Amniotic epithelial cell (primary cell): ENCODE measurements at places on chromosomes 7 and 10.

DNA sequence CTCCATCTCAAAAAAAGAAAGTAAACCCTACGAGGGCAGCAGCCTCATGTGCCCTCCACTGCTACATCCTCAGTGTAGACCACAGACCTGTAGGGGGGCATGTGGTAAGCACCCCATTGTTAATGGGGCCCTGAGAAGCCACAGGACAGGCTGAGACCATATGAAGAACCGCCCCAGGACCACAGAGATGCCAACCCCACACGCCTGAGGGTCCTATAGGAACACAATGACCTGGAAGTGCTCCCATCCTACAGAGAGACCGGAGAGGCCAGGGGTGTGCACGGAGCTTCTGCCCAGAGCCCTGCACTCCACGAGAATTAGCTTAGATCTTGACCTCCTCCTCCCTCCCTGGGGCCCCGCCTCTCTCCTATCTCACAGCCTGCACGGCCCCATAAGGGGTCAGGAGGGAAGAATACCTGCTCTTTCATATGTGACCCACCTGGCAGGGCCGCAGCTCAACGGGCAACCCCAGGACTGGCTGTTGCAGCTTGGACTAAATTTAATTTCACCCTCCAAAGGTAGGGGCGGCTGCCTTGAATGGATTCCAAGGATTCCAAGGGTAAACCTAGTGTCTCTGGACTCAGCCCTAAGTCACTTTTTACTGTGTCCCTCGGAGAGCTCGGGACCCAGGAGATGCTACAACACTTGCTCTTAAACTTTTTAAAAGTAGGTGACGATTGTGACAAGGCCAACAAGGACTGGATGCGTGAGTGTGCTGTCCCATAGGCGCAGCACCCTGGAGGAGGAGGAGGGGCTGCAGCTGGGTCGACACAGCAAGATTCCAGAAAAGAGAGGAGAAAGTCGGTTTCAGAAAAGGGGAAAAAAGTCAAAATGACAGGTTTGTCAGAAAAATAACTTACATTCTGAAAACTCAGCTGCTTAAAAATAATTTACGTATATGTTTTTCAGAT lies 24.2 kb downstream of the PRKAG2 start:
- no peak for DNase-seq

- DNase-seq: no peak
Observed at GRCh38 chr10:100570506-100570905, 34.8 kb downstream of the HIF1AN start.

GRCh38 chr10:130772676-130773075 lies 538.8 kb downstream of the TCERG1L start:
- DNase-seq: no peak

- DNase-seq: no peak
Observed at GRCh38 chr7:37352974-37353948, 95.4 kb downstream of the ELMO1 start.

- peak; percentile 54 for DNase-seq
Observed at GRCh38 chr10:30985512-30985911, 46.2 kb downstream of the ZNF438 start.

DNA sequence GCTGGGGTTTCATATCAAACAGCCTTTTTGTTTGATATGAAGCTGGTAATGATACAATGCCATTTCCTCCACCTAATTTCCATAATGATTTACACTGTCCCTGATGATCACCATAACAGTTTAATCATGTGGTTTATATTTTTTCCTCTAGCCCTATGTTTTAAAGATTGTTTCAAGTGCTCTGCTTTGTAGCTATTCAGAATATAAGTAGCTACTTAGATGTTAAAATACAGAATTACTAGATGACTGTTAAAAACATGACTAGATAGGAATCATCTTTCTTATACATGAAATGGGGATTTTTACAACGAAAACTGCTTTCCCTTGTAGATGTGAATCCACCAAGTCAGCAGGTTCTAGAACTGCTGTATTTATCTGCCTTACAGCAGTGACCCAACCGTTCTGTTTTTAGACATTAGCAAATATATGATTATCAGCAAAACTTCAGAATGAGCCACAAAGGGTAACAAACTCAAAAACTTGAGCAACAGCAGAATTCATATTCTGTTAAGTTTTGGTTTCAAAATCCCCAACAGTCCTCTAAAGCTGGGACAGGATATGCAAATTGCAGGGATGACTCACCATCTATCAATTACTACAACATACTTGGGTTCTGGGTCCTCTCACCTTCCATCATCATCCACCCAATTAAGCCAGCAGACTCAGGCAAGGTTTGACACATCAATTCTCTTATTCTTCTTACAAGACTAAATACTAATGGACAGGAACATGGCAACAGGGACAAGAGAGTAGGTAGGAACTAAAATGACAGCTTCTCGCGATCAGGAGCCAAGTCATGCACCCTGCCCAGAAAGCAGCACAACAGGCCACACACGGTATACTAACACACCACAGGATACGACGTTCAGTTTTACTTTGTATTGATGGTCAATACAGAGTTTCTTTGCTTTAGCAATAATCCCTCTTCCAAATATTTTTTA lies 83.9 kb downstream of the PIP4K2A start:
- peak; percentile 38 for DNase-seq

GRCh38 chr7:107315716-107316220 lies 147.0 kb downstream of the HBP1 start:
- no peak for DNase-seq

GRCh38 chr7:111835066-111835465 lies 272.8 kb upstream of the IMMP2L start:
- DNase-seq: peak; percentile 63

DNA sequence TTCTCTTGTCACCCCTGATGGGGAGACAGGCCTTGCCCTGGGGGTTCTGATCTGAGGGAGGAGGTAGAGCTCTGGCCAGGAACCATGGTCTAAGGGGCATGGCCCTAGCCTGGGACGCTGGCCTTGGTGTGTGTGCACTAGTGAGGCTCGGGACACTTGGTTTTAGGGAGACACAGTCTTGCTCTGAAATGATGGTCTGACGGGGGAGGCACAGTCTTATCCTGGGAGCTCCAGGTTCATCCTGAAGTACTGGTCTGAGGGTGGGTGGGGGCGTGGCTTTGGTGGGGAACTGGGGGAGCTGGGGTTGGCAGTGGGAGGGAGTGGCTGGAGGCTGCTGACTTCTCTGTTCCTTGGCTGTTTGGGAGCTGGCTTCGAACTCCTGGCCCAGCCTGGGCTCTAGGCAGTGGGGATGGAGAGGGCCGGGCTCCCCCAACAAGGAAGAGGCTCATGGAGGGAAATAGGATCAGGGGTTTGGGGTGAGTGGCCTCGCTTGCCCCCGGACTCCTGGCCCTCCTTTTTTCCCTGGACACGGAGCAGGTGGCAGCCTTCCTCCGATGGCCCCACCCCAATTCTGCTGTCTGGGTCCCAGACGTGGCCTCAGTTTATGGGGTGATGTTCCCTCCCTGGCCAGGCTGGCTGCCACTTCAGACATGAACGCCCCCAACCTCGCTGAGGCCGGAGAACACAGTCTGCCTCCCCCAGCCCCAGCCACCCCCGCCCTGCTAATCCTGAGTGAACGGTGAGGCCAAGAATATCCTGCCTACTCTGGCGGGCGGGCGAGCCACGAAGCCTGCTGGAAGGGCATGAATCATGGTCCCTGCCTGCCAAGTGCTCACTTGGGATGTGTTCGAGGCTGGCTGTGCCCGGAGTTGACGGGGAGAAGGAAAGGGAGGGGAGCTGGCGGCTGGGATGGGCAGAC lies 43.5 kb downstream of the TMEM270 start:
- DNase-seq: no peak

DNA sequence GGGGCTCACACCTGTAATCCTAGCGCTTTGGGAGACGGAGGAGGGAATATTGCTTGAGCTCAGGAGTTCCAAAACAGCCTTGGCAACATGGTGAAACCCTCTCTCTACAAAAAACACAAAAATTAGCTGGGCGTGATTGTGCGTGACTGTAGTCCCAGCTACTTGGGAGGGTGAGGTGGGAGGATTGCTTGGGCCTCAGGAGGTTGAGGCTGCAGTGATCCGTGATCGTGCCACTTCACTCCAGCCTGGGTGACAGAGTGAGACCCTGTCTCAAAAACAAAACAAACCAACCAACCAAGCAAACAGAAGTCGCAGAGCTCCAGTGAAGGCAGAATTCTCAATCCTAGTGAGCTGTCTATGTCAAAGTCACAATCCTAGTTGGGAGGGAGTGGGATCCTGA lies 14.3 kb upstream of the STN1 start:
- DNase-seq: no peak

DNA sequence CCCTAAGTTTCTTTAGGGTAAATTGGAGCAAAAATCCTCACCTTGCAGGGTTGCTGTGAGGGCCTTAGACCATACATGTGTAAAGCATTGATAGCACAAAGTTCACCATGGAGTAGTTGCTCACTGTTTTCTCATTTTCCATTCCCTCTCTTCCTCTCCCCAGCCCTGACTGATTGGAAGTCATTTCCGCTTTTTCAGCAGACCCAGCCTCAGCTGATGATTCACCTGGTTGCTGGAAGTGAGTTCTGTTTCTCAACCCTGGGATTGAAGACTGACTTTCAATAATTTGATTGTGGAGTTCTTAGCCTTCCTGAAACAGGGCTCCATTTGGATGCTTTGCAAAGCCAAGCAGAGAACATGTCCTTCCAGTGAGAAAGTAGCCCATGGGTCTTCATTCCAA lies 107.0 kb downstream of the PLXNA4 start:
- no peak for DNase-seq

- peak; percentile 11 for DNase-seq
Observed at GRCh38 chr10:35276889-35277288, 59.4 kb upstream of the CCNY start.

- peak; percentile 66 for DNase-seq
Observed at GRCh38 chr7:117219485-117219884, 103.4 kb downstream of the WNT2 start.

DNA sequence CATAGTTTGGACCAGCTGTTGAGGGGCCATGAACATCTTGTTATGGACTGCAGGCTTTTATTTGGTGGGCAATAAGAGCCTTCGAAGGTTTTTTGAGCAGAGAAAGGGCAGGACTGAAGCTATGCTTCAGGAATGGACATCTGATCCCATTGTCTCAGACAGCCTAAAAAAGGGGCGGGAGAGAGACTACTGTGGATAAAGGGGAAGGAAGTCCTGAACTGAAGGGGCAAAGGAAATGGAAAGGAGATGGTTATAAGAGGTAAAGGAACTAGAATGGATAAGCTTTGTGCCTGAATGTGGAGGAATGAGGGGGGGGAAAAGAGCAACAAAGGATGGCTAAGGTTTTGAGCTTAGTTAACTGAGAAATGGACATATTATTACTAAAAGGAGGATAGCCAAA lies 172.5 kb downstream of the SKAP2 start:
- DNase-seq: no peak

- peak; percentile 62 for DNase-seq
Observed at GRCh38 chr10:16853201-16853600, 36.0 kb upstream of the RSU1 start.

DNA sequence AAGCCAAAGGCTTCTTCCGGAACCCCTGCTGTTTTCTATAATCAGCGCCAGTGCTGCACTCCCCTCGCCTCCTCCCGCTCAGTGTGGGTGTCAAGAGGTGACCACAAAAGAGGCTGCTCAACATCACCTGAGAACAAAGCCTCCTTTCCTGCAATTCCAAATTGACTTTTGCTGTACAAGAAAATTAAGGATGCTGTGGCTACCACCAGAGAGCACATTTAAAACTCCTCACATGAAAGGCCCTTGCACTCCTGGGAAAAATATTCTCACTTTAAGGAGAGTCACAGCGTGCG lies 96.4 kb downstream of the HIPK2 start:
- no peak for DNase-seq

GRCh38 chr7:106367018-106367420 lies 82.2 kb upstream of the NAMPT start:
- peak; percentile 60 for DNase-seq

DNA sequence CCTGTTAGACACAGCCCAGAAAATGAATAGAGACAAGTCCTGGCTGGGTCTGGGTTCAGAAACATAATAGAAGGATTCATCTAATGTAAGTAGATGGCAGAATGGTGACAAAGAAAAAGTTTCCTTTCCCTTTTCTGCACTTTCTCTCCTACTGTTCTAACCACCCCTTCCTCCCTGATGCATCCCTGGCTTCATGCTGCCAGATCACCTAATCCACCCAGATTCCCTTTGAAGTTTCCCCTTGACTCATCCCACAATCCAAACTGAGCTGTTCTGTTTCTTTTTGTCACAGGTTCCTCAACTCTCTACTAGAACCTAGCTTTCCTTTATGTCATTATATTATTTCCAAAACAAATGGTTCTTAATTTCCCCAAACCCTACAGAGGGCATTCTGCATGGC lies 1.1 kb upstream of the MACC1 start:
- DNase-seq: peak; percentile 26

DNA sequence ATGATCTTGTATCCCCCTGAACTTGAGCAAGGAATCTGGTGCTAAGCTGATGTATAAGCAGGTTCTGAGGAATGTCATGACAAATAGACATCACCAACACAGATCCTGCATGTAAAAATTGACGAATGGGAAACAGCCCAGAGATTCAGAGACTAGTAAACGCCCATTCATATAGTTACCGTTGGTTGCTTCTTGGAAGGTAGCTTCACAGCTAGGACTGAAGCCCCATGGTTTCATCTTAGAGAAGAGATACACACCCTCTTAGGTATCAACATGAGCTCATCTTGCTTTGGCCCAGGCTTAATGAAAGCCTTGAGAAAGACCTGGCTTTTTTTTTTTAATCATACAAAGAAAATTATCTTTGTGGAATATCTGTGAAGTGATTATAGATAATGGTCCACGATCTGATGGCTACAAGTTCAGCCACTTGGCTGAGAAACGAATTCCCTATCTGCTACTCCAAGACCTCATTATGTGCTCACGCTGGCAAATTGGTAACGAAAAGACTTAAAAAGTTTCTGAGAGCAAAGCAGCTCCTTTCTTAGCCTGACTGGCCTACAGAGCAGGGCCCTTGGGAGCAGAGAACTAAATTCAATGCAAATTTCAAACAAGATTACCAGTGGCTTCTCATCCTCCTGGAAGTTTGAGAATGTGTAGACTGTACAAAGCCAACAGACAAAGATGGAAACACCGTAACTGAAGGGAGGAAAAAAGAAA lies 181.1 kb downstream of the NRP1 start:
- DNase-seq: no peak

GRCh38 chr10:44589181-44589943 lies 204.5 kb upstream of the CXCL12 start:
- DNase-seq: no peak

- DNase-seq: no peak
Observed at GRCh38 chr7:2053395-2053794, 179.3 kb downstream of the MAD1L1 start.

GRCh38 chr7:81618396-81619014 lies 151.3 kb downstream of the HGF start:
- DNase-seq: peak; percentile 94
